ENCODE measurements at places on chromosomes 16 and 17.

GRCh38 chr17:80940171-80941123, 51.2 kb upstream of the CHMP6 start:
- no peak for DNase-seq

DNA sequence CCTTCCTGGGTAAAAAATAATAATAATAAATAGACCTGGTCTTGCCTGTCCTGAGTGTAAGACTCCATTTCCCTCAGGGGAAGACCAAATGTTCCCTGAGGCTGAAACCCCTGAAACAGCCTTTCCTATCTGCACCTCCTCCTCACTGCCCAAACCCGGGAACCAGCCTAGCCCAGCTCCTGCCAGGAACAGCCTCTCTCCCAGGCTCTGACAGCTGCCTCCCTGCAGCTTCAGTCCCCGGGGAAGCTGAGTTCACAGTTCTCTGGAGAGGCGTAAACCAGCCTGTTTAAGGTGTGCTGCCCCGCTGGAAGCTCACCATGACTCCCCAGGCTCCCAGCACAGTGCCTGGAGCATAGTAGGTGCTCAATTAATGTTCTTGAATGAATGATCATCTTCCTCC, 7.3 kb upstream of the CDT1 start:
- no peak for DNase-seq

- no peak for DNase-seq
Measured at GRCh38 chr17:45302649-45303173, 14.1 kb downstream of the MAP3K14 start.

- DNase-seq, result no peak
Measured at GRCh38 chr17:46943501-46944393, 20.8 kb downstream of the GOSR2 start.

DNA sequence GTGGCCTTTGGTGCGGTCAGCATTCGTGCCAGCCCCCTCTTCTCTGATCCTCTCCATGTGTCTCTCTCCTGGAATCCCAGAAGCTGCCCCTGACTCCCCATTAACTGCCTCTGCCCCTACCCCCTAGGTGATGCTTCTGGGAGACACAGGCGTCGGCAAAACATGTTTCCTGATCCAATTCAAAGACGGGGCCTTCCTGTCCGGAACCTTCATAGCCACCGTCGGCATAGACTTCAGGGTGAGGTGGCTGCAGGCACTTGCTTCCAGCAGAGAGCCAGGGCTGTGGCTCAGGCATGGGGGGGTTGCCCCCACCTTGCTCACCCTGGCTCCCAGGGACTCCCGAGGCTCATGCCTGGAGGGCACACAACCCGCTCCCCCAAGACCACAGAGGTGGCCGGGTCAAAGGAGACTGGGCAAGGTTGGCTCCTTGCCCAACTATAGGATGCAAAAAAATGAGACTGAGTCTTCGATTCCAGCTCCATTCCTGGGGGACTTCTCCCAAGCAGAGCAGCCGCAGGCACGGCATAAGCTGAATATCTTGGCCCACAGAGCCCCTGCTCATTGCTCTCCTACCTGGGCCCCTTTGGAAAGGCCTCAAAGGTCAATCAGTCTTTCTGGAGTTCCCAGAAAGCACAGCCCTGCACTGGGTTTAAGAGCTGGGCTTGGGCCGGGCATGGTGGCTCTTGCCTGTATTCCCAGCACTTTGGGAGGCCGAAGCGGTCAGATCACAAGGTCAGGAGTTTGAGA, 3.8 kb downstream of the RAB37 start:
- DNase-seq, result no peak

DNA sequence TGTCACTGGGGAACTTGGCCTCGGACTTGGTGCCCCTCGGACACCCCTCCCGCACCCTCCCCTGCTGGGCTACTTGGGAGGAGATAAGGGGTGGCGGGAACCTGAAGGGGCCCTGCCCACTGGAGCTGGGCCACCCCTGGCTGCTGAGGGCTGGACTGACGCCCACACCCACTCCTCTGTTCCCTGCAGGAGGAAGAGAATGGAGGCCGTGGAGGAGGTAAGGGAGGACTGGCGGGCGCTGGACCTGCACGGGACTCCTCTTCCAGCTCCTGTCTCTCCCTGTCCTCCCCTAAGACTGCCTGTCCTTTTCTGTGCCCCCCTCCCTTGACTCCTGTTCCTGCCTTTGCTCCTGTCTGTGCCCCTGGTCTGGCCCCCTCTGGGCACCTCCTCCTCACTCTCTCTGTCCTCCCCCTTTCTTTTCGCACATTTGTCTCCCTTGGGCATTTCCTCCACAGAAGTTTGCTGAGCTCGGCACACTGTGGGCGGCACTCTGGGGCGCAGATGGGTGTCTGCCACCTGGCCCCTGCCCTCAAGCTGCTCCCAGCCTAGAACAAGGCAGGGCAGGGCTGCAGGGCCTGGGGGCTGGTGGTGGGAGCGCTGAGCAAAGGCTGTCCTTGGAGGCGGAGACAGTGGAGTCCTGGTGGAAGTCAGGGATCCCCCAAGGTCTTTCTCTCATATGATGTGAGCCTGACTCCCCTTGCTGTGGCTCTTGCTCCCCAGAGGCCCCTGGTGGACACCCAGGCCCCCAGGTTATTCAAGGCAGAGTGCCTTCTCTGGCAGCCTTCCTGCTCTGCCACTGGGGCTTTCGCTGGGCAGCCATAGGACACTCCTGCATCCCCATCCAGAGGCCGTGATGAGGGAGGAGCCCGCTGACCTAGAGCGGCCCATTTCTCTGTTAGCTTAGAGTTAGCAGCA, 32.7 kb downstream of the ARHGAP23 start:
- DNase-seq, result no peak

GRCh38 chr17:42313389-42313772, 25.1 kb downstream of the STAT5A start:
- DNase-seq, result no peak

DNA sequence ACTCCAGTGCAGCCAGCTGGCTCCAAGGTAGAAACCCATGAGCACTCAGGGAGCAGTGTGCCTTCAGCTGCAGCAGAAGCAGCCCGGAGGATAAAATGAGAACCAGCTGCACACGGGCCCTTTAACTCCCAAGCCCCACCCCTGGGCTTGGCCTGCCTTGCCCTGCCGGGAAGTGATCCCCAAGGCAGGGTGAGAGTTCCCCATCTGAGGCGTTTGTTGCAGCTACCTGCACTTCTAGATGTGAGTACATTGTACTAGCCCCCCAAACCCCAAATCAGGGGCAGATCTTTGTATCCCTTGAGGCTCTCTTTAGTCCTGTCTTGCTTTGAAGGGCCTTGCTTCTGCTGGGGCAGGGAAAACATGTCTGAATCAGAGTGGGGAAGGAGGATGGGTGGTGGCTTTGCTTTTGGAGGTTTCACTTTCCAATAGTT, at the start of gene MVP:
Gene MVP (plus strand): TSS at position 192 of the 431 bp plus-strand sequence. CDS start 10,088 bp downstream, outside the sequence.
- DNase-seq, result no peak

DNA sequence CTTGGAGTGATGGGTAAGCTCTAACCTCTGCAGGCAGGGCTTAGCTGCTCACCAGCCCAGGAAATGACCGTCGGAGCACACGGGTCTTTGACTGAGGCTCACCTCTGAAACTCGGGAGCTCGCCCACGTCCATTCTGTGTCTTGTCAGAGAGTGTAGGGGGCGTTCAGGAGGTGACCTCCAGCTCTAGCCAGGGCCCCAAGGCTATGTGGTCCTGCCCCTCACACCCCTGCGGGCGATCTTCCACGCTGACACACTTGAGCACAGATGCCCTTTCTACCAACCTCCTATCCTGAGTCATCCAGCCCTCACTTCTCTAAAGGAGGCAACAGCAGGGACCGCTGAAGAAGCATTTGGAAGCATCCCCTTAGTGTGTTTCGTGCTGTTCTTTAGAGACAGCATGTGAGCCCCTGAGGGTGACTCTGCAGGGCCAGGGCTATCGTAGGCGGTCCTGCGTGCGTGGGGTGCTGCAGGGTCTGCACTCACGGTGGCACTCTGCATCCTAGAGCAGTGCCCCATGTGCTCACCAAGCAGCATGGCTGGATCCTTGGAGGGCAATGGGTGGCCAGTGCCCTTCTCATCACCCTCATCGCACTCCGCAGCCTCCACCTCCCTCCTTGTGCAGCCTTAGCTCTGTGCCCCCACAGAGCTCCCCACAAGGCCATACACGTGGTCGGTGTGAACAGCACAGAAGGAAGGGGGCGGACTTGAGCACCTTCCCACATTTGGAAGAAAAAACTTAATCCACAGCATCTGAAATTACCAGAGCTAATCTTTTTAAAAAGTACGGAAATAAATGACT, 33.8 kb downstream of the SLC47A1 start:
- no peak for DNase-seq
